ENCODE measurements at places on chromosomes 16 and 17. TPM values are rescaled to one million over a fixed set of nuclear protein-coding genes. Genes with fewer than 3 reads are reported as not detected.

- DNase-seq: no peak
Observed at GRCh38 chr17:77666881-77667395, 291.6 kb upstream of the TNRC6C start.

GRCh38 chr17:4932756-4933155, 679 bp downstream of the GP1BA start:
- no peak for DNase-seq

Gene TSNAXIP1
- not detected for total RNA-seq

DNA sequence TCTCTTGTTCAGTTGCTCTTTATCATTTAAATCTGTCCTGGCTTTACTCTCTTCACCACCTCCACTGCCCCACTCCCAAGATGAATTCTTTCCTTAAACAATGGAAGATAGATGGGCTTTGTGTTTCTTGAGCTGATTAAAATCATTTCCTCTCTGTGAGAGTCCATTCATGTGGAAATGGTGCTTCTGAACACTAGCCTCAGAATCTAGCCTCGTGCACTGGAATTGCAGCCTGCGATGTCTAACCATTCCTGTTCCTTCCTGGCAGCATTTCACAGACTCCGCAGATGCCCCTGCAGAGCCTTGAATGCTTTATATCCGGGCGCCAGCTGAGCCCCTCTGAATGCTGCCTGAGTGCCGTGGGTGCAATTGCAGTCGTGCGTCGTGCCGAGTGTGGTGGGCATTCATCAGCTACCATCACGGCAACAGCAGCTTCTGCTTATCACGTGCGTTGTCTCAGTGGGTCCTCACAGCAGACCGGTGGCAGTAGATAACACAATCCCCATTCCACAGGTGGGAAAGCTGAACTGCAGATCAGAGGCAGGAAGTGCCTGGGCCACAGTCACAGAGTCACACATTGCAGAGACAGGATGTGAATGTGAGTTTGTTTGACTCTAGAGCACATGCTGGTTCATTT, 172.8 kb upstream of the WSCD1 start:
- DNase-seq: no peak

Gene ACSM2A
- not detected for total RNA-seq

GRCh38 chr16:2712546-2712945, 7.5 kb downstream of the PRSS27 start:
- DNase-seq: no peak

DNA sequence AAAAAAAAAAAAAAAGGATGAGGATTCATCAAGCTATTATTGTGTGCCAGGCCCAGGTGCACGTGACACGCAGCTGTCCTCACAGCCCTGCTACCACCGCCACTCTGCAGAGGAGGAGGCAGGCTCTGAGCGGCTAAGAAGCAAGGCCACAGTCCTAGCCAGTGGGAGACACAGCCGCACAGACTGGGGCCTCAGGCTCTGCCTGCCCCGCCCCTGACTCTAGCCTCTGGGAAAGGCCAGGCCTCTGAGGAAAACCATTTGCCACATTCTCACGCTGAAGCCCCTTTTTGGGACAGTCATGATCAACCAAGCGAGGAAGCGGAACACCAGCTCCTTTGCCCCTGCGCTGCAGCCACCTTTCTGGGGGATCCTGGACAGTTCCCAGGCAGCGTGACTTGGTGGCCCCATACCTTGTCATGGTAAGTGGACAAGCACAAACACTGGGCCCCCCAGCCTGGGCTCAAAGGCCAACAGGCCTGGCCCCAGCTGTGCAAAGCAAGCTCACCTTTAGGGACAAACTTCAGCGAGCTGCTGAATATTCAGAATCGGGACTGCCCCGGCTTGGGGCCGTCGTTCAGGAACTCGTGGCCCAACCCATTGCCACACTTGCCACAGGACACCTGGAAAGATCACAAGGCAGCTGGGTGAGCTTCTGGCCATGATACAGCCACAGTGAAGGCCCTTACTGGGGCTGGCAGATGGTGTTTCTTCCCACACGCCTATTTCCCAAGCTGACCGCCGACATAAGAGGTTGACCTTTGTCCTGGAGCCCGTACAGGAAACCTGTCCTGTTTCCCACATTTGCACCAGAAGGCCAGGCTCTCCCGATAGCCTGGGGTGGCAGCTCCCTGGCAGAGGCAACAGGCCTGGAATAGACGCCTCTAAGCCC, 2.5 kb downstream of the MSRB1 start:
- DNase-seq: no peak

DNA sequence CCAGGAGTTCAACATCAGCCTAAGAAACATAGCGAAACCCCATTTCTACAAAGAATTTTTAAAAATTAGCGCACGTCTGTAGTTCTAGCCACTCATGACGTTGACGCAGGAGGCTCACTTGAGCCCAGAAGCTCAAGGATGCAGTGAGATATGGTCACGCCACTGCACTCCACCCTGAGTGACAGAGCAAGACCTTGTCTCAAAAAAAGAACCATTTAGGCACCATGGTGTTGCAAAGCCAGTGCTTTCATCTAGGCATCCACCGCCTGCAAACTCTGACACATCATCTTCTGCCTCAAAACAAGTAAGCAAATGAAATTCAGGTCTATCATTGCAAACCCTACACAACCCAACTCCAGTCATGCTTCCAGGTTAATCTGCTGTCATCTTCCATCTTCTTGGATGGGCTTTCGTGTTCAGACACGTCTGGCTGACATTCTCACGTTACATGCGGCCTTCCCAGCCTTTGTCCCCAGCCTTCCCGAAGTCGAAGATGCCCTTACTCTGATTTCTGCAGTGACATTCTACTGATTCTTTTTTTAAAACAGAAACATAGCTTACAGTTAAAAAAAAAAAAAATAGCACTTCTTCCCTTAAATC, 8.9 kb downstream of the ANKRD11 start:
- no peak for DNase-seq

GRCh38 chr16:21625026-21625425, 25.6 kb downstream of the METTL9 start:
- DNase-seq: no peak

Gene RPUSD1
- 84.1 TPM for total RNA-seq

Gene LHX1
- 1.3 TPM for total RNA-seq

DNA sequence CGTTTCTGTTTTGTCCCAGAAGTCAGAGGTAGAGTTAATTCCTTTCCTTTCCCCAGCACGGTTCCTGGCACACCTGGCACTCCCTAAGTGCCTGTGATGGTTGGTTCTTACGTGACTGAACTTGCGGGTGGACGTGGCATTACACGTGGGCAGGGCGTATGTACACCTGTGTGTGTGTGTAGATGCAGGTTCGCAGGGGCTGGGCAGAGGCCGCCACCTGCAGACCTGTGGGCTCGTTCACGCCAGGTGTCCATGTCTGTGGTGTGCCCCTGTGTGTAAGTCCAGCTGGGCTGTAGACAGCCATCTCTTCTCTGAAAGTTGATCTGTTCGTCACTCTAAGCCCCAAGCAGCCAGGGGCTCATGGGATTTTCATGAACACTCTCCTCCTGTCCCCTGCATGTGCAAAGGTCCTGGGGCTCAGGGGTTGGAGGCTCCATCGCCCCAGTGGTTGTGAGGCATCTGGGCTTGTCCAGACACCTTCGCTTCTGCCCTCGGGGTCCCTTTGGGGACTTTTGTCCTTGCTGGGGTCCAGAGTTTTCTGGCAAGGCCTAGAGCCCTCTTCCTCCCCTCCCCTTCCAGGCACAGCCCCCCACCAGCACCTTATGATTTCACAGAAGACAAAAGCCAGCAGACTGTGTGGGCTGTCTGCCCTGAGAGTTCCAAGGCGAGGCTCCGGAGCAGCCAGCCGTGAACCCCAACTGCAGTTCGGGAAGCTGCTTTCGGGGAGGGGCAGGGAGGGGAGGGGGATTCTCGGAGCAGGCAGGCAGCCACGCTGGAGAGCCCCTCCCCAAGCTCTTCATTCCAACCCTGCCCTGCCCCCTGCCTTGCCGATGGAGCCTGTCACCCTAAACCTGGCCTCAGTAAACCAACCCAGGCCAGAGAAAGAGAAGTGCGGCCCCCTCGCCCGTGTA, 5.4 kb upstream of the FSCN2 start:
- no peak for DNase-seq

Gene SLC12A3
- total RNA-seq: not detected

Gene XYLT1
- 0.80 TPM for total RNA-seq

- DNase-seq: no peak
Observed at GRCh38 chr17:48951572-48951971, 6.9 kb upstream of the SNF8 start.

GRCh38 chr17:42518755-42519545, 17.1 kb upstream of the NAGLU start:
- DNase-seq: peak; percentile 65

- peak; percentile 26 for DNase-seq
Observed at GRCh38 chr16:49158029-49158642, 123.5 kb downstream of the CBLN1 start.

Gene LPO
- total RNA-seq: not detected

All from HT1080 (cell line).